ENCODE measurements at places on chromosomes 12 and 14.

DNA sequence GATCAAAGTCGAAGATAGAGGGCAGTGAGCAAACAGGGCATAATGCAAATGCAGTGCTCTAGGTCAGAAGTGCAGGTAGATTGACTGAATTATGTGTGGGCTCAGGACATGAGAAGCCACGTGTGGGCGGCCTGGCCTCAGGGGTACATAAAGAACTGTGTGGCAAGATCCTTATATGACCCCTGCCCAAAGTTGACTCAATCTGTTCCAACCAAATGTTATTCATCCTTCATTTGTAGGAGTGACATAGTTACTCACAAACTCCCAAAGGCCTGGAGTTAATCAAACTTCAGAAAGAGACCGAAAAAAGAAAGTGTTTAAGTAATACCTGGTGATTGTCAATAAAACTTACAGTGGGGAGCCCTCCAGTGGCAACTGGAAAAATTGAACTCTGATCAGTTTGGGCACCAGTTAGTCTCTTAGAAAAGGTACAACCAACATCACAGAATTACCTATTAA is 150.4 kb upstream of the FAR2 start:
- no peak for DNase-seq

- DNase-seq: no peak
Measured at GRCh38 chr12:2477009-2477766, 317.6 kb upstream of the FKBP4 start.

GRCh38 chr14:36657399-36658122 is 4.1 kb upstream of the PAX9 start:
- DNase-seq: no peak

DNA sequence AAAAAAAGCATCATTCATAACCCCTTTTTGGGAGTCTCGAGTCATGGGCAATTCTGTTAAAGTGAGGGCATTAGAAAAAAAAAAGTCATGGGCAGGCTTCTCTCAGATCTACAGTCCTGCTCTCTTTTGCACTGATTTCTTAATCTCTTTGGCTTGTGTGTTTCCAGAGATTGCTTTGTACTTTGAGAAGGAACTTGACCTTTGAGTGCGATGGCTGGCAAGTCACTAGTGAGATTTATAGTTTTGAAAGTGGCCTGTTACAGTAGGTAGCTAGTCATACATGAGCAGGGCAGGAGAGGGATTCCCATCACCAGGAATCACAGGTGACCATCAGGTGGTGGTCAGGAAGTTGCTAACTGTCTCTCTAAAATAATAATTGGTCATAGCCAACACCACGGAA is 119.6 kb downstream of the KCNMB4 start:
- no peak for DNase-seq

DNA sequence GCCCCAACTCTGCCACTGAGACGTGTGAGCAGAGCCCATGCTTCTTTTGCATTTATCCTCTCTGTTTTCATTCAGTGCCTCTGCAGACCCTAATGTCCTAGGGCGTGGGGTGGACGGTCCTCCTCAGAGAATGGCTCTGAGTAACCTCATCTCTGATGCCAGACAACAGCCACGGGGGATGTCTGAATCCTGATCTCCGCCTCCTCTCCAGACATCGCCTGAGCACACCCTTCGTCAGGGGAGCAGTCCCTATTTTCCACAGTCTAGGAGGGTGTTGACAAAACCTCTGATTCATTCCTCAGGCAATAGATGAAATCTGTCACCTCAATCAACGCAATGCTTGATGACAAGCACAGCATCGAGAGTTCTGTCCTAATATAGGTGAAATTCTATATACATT is 109.2 kb upstream of the DYRK2 start:
- DNase-seq: no peak

DNA sequence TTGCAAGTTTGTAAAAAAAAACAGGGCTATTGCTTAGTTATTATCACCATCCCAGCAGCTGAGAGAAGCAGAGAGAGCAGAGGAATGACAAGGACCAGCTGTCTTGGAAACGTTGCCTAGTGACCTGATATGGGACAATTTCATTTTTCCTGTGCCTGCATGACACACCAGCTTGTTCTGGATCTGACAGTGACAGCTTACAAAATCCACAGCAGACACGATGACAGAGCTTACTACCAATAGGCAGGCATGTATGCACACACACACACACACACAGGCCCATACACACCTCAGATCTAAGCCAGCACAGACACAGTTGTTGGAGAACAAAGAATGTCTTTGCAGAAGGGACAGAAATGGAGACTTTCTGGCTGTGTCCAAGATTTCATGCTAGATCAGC is 25.4 kb downstream of the HSPB8 start:
- no peak for DNase-seq

DNA sequence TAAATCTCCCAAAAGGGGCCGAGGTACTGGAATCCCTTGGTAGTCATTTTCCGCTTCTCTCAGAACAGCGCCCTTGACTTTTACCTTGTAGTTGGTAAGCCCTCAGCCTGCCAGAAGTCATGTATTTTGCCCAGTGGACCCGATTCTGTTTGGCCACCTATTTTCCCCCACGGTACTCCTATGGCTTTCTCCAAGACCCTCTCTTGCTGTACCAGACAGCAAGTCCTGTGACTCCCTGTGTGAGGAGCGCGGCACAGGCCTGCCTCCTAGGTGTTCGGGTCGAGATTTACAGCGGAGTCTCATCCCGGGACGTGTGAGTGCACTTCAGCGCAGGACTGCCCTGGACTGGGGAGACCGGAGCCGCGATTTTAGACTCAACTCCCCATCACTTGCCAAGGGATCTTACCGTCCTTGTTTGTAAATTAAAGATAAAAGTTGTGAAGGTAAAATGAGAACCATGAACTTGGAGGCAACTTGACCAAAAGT is 1.1 kb upstream of the MBD6 start:
- DNase-seq: no peak

DNA sequence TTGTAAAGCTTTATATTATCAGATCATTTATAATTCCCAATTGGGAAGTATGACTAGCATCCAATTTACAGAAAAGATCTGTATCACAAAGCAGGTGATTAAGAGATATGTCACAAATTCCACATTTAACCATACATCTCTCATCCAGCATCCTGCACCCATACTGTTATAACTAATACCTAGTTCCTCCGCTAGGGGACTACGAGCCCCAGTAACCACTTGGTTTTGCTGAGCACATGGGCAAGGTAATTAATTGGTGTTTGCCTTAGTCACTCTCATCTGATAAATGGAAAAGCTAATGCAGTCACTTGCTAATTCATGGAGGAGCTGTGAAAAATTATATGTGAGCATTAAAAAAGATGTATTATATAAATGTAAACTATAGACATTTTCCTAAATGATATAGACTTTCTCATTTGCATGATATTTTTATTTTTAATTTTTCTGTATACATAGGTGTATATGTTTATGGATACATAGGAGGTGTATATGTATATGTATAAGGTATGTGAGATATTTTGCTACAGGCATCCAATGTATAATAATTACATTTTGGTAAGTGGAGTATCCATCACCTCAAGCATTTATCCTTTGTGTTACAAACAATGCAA is 1031.8 kb downstream of the GALC start:
- DNase-seq: no peak

DNA sequence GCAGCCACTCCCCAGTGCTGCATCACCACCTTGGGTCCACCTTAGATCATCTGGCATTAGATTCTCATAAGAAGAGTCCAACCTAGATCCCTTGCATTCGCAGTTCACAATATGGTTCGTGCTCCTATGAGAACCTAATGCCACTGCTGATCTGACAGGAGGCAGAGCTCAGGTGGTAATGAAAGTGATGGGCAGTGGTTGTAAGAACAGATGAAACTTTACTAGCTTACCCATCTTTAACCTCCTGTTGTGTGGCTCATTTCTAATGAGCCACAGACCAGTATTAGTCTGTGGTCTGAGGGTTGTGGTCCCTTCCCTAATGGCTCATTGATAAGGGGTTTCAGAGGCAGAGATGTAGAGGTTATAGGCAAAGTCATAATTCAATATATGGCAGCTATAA is 615.9 kb upstream of the MIS18BP1 start:
- DNase-seq: no peak

GRCh38 chr14:51360592-51360991 is 120.5 kb downstream of the TMX1 start:
- DNase-seq: no peak

- no peak for DNase-seq
Measured at GRCh38 chr12:75943730-75944096, 87.9 kb downstream of the PHLDA1 start.

- no peak for DNase-seq
Measured at GRCh38 chr12:87849074-87849473, 180.1 kb downstream of the C12orf50 start.

DNA sequence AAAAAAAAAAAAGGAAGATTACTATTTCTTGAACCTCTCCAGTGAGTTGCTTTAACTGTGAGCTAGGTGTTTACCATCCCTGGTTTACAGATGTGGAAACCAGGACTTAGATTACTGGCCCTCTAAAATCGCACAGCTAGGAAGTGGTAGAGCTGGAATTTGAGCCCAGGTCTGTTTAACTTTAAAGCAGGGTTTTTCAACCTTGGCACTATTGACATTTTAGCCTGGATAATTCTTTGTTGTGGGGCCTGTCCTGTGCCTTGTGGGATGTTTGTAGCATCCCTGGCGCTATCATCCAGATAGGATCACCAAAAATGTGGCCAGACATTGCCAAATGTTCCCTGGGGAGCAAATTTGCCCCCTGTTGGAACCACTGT is 28.5 kb upstream of the SMOC1 start:
- no peak for DNase-seq

Data from NCI-H1436 treated with DMSO at 0.1 percent for 48 hours (cell line).